WTC11 (cell line): ENCODE measurements at places on chromosomes 6 and 20. TPM values are rescaled to one million over a fixed set of nuclear protein-coding genes. Genes with fewer than 3 reads are reported as not detected.

DNA sequence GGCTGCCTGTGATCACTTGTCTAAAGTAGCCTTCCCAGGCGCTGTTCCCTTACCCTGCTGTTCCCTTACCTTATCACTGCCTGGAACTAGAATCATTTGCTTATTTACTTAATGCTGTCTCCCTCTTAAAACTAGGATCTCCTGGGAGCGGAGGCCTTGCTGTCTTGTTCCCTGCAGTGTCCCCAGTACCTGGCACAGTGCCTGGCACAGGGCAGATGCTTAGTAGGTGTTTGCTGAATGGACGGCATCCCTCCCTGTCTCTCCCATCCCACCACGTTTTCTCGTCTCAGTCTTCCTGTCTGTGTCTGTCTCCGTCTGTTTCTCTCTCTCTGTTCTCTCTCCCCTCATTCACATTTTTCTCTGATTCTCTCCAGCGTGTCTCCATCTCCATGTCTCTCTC lies 99.9 kb upstream of the MYL9 start:
- no peak overlapping the region for H3K27ac ChIP-seq
- H3K4me3 ChIP-seq: no peak overlapping the region
- H3K36me3 ChIP-seq: no peaks in the 10 kb centered on the region

GRCh38 chr6:87045521-87046075 lies 49.3 kb downstream of the CGA start:
- no peaks in the 10 kb centered on the region for H3K4me1 ChIP-seq
- no peak for DNase-seq
- H3K27ac ChIP-seq: no peak overlapping the region
- peaks cover 5% of the 10 kb centered on the region; the same call in 1 of the 2 replicates for H3K27me3 ChIP-seq
- H3K36me3 ChIP-seq: no peaks in the 10 kb centered on the region

- no peak overlapping the region for H3K4me3 ChIP-seq
- peaks cover 2% of the 10 kb centered on the region; the same call in 1 of the 2 replicates for H3K27me3 ChIP-seq
- DNase-seq: no peak
- peaks cover 54% of the 10 kb centered on the region for H3K4me1 ChIP-seq
Measured at GRCh38 chr6:130368576-130368975, 2.8 kb downstream of the TMEM200A start.

DNA sequence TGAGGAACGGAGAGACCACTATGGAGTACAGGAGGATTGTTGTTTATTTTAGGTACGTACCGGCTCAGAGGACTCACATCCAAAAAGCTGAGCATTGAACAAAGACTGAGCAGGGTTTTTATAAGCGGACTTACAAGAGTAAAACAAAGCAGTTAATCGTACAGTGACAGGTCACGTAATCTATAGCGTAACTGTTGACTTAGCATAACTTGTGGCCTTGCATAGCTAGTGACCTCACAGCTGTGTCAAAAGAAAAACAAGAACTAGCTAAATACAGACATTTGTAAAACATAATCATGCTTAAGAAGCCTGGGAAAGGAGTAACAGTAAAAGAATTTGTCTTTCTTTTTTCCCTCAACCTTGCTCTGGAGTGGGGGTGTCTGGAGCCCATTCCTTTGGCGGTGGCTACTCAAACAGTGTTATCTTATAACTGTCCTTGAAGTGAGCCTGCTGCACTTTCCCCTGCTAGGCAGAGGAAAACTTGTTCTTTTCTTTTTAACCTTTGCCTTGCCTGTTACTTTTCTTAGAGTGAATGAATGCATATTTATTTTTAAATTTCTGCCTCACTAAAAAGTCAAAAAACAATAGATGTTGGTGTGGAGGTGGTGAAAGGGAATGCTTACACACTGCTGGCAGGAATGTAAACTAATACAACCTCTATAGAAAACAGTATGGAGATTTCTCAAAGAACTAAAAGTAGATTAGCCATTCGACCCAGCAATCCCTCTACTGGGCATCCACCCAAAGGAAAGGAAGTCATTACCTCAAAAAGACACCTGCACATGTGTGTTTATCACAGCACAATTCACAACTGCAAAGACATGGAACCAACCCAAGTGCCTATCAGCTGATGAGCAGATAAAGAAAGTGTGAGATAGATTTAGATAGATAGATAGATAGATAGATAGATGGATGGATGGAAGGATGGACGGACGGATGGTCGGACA lies 109.0 kb downstream of the TAF4 start:
- H3K4me1 ChIP-seq: peaks cover 13% of the 10 kb centered on the region
- no peak for DNase-seq
- no peaks in the 10 kb centered on the region for H3K36me3 ChIP-seq
- H3K27ac ChIP-seq: no peak overlapping the region
- no peak overlapping the region for H3K4me3 ChIP-seq

GRCh38 chr20:38680500-38681306 lies 43.6 kb upstream of the SLC32A1 start:
- no peak overlapping the region for H3K27ac ChIP-seq
- H3K36me3 ChIP-seq: no peaks in the 10 kb centered on the region
- no peaks in the 10 kb centered on the region for H3K4me1 ChIP-seq

DNA sequence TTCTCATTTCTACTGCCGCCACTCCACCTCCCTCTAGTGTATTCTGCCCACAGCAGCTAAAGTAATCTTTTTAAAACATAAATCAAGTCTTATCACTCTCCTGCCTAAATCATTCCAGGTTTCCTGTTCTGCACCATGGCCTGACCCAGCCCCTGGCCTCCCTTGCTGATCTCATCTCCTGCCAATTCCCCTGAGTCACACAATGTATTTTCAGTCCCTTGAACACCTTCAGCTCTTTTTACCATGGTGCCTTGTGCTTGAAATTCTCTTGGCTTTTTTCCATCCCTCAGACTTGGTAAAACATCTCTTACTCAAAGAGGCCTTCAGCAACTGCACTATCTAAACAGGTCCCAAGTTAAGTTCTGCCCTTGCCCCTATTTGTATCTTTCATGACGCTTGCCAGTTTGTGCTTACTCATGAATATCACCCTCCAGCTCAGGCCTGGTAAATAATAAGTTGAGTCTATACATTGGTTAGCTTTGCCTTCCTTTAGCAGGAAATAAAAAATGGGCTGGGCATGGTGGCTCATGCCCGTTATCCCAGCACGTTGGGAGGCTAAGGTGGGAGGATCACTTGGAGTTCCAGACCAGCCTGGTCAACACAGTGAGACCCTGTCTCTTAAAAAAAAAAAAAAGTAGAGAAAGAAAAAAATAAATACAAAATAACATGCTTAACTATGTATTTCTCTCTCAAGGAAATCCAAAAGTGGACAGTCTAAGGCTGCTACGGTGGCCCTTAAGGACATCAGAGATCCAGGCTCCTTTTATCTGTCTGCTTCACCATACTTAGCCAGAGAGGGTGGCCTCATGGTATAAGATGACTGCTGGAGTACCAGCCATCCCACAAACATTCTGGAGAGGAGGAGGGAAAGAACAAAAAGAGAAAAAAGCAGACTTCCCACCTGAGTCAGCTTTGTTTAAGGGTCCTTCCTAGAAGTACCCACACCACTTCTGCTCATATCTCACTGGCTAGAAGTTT lies 62.2 kb downstream of the ARFGEF2 start:
- H3K4me1 ChIP-seq: no peaks in the 10 kb centered on the region
- peaks cover 75% of the 10 kb centered on the region for H3K36me3 ChIP-seq
- no peak overlapping the region for H3K27ac ChIP-seq
- H3K4me3 ChIP-seq: no peak overlapping the region

DNA sequence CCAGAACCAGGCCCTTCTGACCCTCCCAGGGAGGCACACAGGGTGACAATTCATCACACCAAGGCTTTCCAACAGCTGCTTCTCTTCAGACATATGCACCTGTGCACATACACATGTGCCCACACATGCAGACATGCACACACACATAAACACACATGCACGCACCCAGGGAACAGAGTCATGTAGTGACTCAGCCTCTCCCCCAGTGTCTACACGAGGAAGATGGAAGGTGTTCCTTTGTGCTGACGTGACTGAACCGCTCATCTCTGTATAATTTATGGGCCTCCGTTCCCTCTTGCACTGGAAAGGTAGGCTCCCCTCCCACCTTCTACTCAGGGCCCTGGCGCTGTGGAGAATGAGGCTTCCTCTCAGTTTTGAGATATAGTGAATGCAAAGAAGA lies 23.8 kb upstream of the PLEKHG1 start:
- no peaks in the 10 kb centered on the region for H3K27me3 ChIP-seq
- H3K27ac ChIP-seq: no peak overlapping the region
- peaks cover 4% of the 10 kb centered on the region; the same call in 1 of the 2 replicates for H3K4me1 ChIP-seq

CST2 gene
- not detected in 3 replicates for total RNA-seq

DYNLRB1 gene
- total RNA-seq: 99.3 to 126 TPM (median 115 TPM) in 3 replicates

PPIL6 gene
- total RNA-seq: 0.61 to 0.76 TPM (median 0.69 TPM) in 3 replicates

CST5 gene
- not detected in 3 replicates for total RNA-seq
